ENCODE measurements at places on chromosomes 11 and 22.
A peak's percentile ranks its signal among the peaks of the same experiment; 100 is the strongest.

GRCh38 chr11:16603245-16603644 is 135.2 kb upstream of the C11orf58 start:
- no peak for DNase-seq

- no peak for DNase-seq
Measured at GRCh38 chr11:17798253-17798652, 63.7 kb downstream of the KCNC1 start.

GRCh38 chr11:117673602-117674001 is 123.4 kb downstream of the DSCAML1 start:
- DNase-seq = no peak

- no peak for DNase-seq
Measured at GRCh38 chr11:67270256-67271204, 4.3 kb downstream of the GRK2 start.

DNA sequence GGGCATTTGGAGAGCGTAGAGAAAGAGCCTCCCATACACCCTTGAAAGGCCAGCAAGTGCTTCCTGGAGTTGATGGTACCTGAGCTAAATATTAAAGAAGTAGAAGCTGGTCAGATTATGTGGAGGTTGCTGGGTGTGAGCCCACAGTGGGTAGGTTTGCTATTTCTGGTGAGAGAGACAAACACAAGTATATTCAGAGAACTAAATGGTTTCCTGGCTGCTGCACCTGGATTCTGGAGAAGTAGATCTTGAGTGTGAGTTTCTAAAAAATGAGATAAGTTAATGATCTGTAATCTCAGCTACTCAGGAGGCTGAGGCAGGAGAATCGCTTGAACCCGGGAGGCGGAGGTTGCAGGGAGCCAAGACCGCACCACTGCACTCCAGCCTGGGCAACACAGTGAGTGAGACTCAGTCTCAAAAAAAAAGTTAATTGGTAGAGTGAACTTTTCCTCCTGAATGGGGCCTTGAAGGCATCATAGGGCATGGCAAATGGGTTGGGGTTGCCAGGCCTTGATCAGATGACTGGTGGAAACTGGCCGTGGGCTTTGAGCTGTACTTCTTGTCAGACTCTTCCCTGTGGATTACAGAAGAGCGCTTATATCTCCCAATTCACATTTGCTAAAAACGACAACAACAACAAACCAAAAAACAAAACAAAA is 75.8 kb downstream of the ADAMTS15 start:
- no peak for DNase-seq

- DNase-seq = no peak
Measured at GRCh38 chr11:69299023-69299461, 5.1 kb downstream of the MYEOV start.

- DNase-seq = no peak
Measured at GRCh38 chr11:7261578-7261977, 9.9 kb downstream of the SYT9 start.

GRCh38 chr11:45704635-45705034 is 39.2 kb upstream of the CHST1 start:
- DNase-seq = no peak

GRCh38 chr22:37121887-37122591 is 12.5 kb upstream of the TMPRSS6 start:
- DNase-seq = peak; percentile 17

- no peak for DNase-seq
Measured at GRCh38 chr11:14082338-14082737, 119.8 kb downstream of the SPON1 start.

DNA sequence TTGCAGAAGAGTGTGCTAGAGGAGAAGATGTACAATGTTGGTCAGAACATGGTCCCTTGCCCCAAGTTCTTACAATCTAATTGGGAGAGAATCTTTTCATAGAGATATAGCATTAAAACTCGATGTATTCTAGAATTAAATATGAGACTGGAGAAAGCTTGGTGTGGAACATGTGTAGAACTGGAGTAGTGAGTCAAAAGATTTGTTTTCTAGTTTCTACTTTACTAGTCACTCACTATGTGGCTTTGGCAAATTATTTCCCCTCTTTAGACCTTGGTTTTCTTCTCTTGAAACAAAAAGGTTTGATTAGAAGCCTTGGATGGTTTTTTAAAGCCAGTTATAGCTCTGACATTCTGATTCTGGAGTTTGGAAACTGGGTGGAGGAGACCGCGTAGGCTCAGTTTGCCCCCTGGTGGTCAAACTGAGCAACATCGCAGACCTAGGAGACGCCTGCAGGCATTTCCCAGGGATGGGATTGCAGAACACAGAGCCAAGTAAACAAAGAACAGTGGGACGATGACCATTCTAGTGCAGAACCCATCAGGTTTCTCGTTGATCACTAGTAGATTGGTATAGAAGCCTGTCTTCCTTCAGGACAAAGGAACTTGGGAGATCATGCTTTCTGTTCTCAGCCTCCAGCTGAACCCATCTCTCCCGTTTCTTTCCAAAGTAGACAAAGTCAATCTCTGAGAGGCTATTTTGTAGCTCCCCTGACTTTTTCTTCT is 8.5 kb upstream of the CHRDL2 start:
- no peak for DNase-seq

- no peak for DNase-seq
Measured at GRCh38 chr22:37496651-37497050, 10.5 kb upstream of the MFNG start.
